SJCRH30 (cell line): ENCODE measurements at places on chromosomes 5 and 9. TPM values are rescaled to one million over a fixed set of nuclear protein-coding genes. Genes with fewer than 3 reads are reported as not detected.

FAM221B gene
- not detected in 2 replicates for total RNA-seq

DNA sequence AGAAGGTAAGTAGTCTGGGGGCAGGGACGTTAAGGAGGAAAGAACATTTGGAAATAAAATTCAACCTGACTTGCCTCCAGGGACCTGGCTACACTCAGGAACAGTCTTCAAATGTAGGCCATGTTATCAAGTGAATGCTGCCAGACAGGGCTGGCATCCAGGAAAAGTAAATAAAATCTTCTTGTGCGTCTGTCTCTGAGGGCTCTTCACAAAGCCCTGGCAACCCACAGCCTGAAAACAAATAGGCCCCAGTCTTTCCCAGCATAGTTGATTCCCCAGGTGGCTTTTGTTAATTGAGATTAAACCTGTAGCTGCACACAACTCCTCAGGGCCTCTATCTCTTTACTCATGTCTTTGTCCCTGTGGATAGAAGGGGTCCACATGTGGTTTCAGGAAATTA is 55.4 kb downstream of the STK32A start:
- H3K27me3 ChIP-seq, result no peaks in the 10 kb centered on the region
- H3K27ac ChIP-seq, result no peak overlapping the region
- H3K4me3 ChIP-seq, result no peak overlapping the region
- H3K36me3 ChIP-seq, result no peaks in the 10 kb centered on the region

NR6A1 gene
- 5.1 and 6.0 TPM in 2 replicates for total RNA-seq

MSX2 gene
- total RNA-seq, result 7.0 and 7.8 TPM in 2 replicates

GRCh38 chr9:18379073-18379811 is 94.7 kb upstream of the ADAMTSL1 start:
- H3K4me3 ChIP-seq, result no peak overlapping the region
- peak; percentile 13 for DNase-seq
- peak overlapping the region; percentile 81 for H3K27ac ChIP-seq
- no peaks in the 10 kb centered on the region for H3K36me3 ChIP-seq
- peaks cover 27% of the 10 kb centered on the region for H3K4me1 ChIP-seq
- H3K27me3 ChIP-seq, result no peaks in the 10 kb centered on the region

SPTAN1 gene
- total RNA-seq, result 153 and 155 TPM in 2 replicates

PCDHAC2 gene
- 0.08 TPM in 1 of 2 replicates, not detected in the other for total RNA-seq

ARSI gene
- total RNA-seq, result 0.18 and 0.28 TPM in 2 replicates

DNA sequence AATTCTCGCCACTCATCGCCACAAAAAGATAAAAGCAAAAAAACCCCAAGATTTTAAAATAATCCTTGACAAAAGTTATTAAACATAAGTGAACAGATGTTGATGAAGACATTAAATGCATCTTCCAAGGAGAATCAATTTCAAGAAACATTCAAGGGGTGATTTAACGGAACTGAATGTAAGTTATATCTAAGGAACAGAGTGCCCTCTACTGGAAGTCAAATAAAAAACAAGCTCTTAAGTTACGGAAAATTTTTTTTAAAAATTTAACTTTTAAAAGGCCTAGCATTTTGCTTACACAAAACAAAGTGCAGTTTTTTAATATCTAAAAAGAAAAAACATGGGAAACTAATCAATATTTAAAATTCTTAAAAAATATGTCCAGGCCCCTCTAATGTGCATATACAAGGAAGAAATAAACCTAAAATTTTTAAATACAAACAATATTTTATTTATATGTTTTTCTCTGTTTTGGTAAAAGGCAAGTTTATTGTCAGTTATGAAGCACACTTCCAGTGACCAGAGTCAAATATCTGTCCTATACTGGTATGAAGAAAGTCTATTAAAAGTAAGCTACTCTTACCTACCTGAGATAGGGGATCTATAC is 28.0 kb downstream of the TEX10 start:
- H3K4me1 ChIP-seq, result no peaks in the 10 kb centered on the region
- peaks cover 83% of the 10 kb centered on the region for H3K36me3 ChIP-seq
- H3K27ac ChIP-seq, result no peak overlapping the region

BAAT gene
- total RNA-seq, result 0.10 TPM in 2 replicates

DNA sequence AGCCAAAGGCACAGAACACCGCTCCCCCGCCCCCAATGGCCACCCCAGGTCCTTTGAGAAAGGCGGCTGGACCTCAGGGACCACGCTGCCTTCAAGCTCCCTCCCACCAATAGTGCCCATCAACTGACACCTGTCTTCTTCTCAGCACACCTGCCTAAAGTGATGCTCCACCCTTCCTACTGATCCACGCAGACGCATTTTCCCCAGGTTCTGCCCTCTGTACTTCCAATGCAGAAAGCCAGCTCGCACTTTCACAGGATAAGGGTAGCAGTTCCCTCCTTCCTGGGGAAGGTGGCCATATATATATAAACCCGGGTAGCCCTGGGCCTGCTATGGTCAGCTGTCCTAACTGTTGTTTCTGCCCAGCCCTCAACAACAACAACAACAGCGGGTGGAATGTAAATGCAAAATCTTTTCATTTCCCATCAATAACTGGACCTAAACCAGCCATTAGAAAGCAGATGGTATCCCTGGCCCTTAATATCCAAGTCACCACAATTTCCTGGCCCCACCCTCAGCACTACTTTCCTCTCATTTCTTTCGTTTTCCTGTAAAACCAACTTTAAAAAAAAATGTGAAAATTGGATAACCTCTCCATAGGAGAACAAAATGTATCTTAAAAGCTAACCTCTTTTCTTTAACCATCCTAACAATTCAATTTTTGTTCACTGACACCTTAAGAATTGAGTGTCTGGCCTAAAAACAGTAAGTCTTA is 1.7 kb downstream of the GOLM1 start:
- no peak for DNase-seq
- H3K4me1 ChIP-seq, result peaks cover 9% of the 10 kb centered on the region
- H3K27me3 ChIP-seq, result no peaks in the 10 kb centered on the region
- H3K4me3 ChIP-seq, result peak overlapping the region; percentile 100
- peaks cover 3% of the 10 kb centered on the region; the same call in 1 of the 2 replicates for H3K36me3 ChIP-seq

SLC34A1 gene
- not detected in 2 replicates for total RNA-seq

- H3K4me3 ChIP-seq, result no peak overlapping the region
- DNase-seq, result no peak
- H3K27me3 ChIP-seq, result no peaks in the 10 kb centered on the region
- no peaks in the 10 kb centered on the region for H3K4me1 ChIP-seq
Observed at GRCh38 chr9:92312887-92313623, 12.1 kb downstream of the NOL8 start.

PCDHB6 gene
- total RNA-seq, result 0.15 and 0.26 TPM in 2 replicates

GRCh38 chr5:171654881-171655280 is 130.7 kb upstream of the SMIM23 start:
- no peaks in the 10 kb centered on the region for H3K4me1 ChIP-seq
- H3K27me3 ChIP-seq, result no peaks in the 10 kb centered on the region
- H3K27ac ChIP-seq, result no peak overlapping the region
- H3K4me3 ChIP-seq, result no peak overlapping the region
- DNase-seq, result no peak
- H3K36me3 ChIP-seq, result no peaks in the 10 kb centered on the region

- H3K27ac ChIP-seq, result no peak overlapping the region
- no peak overlapping the region for H3K4me3 ChIP-seq
- DNase-seq, result no peak
- H3K4me1 ChIP-seq, result peaks cover 18% of the 10 kb centered on the region; the same call in 1 of the 2 replicates
- H3K27me3 ChIP-seq, result no peaks in the 10 kb centered on the region
- no peaks in the 10 kb centered on the region for H3K36me3 ChIP-seq
Observed at GRCh38 chr5:37850226-37850865, 10.5 kb upstream of the GDNF start.

GABRA1 gene
- not detected in 2 replicates for total RNA-seq

HSDL2 gene
- total RNA-seq, result 39.0 and 41.4 TPM in 2 replicates

GRCh38 chr9:115232181-115232774 is 114.3 kb upstream of the TNC start:
- peaks cover 40% of the 10 kb centered on the region for H3K4me1 ChIP-seq
- no peaks in the 10 kb centered on the region for H3K36me3 ChIP-seq
- no peaks in the 10 kb centered on the region for H3K27me3 ChIP-seq
- no peak for DNase-seq
- no peak overlapping the region for H3K27ac ChIP-seq

FBLL1 gene
- not detected in 2 replicates for total RNA-seq

GRCh38 chr5:131994090-131994489 is 17.4 kb downstream of the ACSL6 start:
- no peaks in the 10 kb centered on the region for H3K36me3 ChIP-seq
- DNase-seq, result no peak
- no peak overlapping the region for H3K27ac ChIP-seq
- no peaks in the 10 kb centered on the region for H3K27me3 ChIP-seq

HK3 gene
- total RNA-seq, result 0.15 TPM in 1 of 2 replicates, not detected in the other

DNA sequence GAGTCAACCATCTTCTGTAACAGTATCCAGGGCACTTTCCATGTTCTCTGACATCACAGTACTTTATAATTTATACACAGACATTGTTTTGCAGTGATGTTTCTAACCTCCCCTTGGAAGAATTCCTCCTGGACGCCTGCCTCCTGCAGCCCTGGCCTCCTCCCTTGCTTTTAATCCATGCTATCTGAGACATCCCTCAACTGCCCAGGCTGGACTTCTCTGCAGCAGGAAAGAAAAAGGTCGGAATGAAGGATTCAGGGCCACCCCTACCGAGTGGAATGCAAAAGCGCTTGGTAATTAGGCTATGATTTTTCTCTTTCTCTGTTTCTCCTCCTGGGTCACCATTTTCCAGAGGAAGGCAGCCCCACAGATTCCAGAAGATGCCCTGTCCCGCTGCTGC is 47.0 kb upstream of the SHC3 start:
- H3K27me3 ChIP-seq, result no peaks in the 10 kb centered on the region; the same call in 1 of the 2 replicates
- no peaks in the 10 kb centered on the region for H3K36me3 ChIP-seq
- DNase-seq, result no peak
- H3K4me3 ChIP-seq, result no peak overlapping the region
- H3K4me1 ChIP-seq, result no peaks in the 10 kb centered on the region

DNA sequence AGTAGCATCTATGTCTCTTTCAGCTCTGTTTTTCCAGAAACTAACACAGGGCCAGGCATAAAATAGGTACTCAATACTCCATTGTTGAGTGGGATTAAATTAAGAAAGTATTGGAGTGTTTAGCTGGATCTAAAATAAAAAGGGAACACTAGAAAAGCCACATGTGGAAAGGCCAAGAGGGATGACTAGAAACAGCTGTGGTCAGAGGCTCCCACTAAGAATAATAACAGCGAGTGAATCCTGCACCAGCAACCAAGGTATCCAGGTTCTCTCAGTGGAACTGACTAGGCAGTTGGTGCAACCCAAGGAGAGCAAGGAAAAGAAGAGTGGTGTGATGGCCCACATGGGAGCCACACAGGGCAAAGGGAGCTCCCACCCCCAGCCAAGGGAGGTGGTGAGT is 31.5 kb upstream of the RGMB start:
- DNase-seq, result no peak
- H3K4me1 ChIP-seq, result peaks cover 8% of the 10 kb centered on the region; the same call in 1 of the 2 replicates
- no peaks in the 10 kb centered on the region for H3K36me3 ChIP-seq
- no peak overlapping the region for H3K4me3 ChIP-seq
- H3K27ac ChIP-seq, result no peak overlapping the region

DNA sequence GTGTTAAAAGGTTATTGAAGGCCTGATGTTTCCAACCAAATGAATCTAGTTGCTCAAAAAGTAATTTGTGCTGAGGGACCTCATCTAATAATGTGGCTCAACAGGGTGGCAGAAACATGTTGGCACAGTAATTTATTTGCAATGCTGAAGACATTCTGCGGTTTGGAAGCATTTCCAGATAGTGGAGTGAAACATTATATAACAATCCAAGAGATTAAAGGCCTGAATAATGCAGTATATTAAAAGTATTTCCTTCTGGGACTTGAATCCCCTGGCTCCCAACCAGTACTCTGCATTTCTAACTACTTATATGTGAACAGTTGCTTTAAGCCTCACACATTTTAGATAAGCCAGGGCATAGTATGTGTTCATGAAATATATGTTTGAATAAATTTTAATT is 25.9 kb upstream of the ALDH1A1 start:
- H3K27ac ChIP-seq, result no peak overlapping the region
- no peak overlapping the region for H3K4me3 ChIP-seq
- peaks cover 5% of the 10 kb centered on the region for H3K4me1 ChIP-seq
- no peak for DNase-seq

DNA sequence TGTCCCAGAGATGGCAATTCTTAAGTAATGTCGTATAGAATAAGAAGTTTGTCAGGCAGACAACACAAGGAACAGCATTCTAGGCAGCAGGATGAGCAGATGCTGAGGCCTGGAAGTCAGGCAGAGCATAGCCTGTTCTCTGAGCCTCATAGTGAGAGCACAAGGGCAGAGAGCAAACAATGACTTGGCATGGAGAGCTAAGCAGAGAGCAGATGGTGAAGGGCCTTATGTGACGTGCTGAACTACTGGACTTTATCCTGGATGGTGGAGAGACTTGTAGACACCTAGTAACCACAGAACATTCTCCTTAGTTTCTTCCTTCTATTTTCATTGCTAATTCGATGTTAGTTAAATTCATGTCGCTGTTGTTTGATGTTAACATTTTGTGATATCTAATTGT is 60.1 kb downstream of the KCTD16 start:
- no peaks in the 10 kb centered on the region for H3K4me1 ChIP-seq
- no peak overlapping the region for H3K27ac ChIP-seq
- H3K4me3 ChIP-seq, result no peak overlapping the region
- peaks cover 2% of the 10 kb centered on the region; the same call in 1 of the 2 replicates for H3K27me3 ChIP-seq

DNA sequence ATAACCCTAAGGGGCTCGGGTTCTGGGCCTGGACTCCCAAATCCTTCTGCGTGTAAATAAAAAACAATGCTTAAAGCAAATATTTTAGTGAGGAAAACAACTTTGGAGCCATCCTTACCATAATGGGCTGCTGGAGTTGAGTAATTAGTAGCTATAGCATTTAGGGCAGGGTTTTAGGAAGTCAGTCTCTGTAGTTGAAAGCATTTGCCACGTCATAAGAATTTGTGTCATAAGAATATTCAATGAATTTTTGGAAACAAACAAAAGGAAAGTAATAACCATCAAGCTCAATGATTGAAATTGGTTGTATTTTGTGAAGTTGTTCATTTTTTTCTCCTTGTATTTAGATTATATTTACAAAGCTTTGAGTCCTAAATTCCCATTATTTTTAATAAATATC is 114.8 kb upstream of the ELL2 start:
- no peak overlapping the region for H3K27ac ChIP-seq
- no peaks in the 10 kb centered on the region for H3K27me3 ChIP-seq
- H3K36me3 ChIP-seq, result no peaks in the 10 kb centered on the region

DNA sequence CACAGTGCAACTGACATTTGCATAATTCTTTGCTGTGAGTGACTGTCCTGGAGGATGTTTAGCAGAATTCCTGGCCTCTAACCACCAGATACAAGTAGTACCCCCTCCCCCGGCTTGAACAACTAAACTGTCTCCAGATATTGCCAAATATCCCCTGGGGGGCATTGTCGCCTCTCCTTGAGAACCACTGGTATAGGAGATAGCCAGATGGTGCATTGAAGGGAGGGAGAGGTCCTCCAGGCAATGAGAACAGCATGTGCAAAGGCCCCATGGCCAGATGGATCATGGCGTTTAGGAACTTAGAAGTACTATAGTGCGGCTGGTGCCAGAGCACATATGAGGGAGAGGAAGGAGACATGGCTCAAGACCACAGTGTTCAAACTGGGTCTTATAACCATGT is 18.9 kb upstream of the ORM1 start:
- H3K27me3 ChIP-seq, result no peaks in the 10 kb centered on the region
- no peaks in the 10 kb centered on the region; the same call in 1 of the 2 replicates for H3K36me3 ChIP-seq
- DNase-seq, result no peak
- no peaks in the 10 kb centered on the region for H3K4me1 ChIP-seq

RASGRF2 gene
- total RNA-seq, result 6.7 and 6.9 TPM in 2 replicates

GRCh38 chr5:88824892-88825583 is 57.9 kb downstream of the MEF2C start:
- peaks cover 35% of the 10 kb centered on the region for H3K4me1 ChIP-seq
- no peak for DNase-seq
- H3K4me3 ChIP-seq, result no peak overlapping the region
